Activated CD4-positive, alpha-beta memory T cell treated with anti-CD3 and anti-CD28 coated beads for 36 hours (primary cell): ENCODE measurements at places on chromosomes 6 and 20.

- no peak for DNase-seq
These were observed 944.8 kb upstream of the CITED2 start for GRCh38 chr6:140319209-140319608.

- DNase-seq = peak; percentile 38
These were observed 48.2 kb downstream of the PLG start for GRCh38 chr6:160750276-160750689.

DNA sequence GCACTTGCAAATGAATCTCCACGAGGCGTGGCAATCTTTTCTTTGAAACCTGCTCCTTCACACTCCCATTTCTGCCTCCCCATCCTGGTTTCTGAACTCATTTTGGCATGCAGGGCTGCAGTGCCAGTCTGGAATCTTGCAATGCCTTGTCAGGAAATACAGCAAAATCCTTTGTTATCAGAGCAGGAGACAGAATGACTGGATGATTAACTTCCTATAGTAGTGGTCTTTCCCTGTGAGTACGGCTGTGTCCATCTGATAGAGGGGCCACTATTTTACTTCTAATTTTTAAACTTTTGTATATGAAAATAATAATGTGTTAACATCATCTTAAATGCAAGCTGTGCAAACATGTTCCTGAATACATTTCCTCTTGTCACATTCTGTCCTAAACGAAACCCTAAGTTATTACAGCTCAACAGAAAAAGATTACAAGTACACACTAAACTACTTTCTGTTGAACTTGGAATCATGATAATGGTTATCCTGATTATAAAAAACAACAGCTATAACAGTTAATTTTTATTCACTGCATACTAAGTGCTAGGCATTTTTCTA is 140.2 kb downstream of the KIF13A start:
- no peak for DNase-seq

GRCh38 chr6:39295611-39296011 is 18.6 kb downstream of the KCNK17 start:
- DNase-seq = no peak

DNA sequence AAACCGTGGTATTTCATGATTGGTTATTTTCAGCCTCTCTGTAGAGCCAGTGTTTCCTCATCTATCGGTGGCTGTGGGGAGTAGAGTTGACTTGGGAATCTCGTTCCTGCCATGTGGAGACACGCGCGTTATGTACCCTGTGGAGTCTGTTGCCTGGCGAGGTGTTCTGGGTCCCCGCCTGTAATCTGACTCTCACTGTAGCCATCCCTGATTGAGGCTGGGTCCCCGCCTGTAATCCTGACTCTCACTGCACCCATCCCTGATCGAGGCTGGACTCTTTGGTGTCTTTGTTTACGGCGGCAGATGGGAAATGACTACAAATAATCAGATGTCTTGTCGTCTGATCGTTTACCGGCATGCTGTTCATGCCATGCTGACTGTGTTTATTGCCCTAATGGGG is 153.9 kb downstream of the DTNBP1 start:
- no peak for DNase-seq

GRCh38 chr6:167245591-167245990 is 45.5 kb upstream of the UNC93A start:
- DNase-seq = no peak

- no peak for DNase-seq
These were observed 45.1 kb downstream of the HNF4A start for GRCh38 chr20:44400671-44400969.

- no peak for DNase-seq
These were observed 1.1 kb downstream of the SYNJ2 start for GRCh38 chr6:157982563-157983405.

GRCh38 chr6:144574796-144575195 is 289.7 kb downstream of the UTRN start:
- DNase-seq = no peak

- no peak for DNase-seq
These were observed 209.2 kb downstream of the CD83 start for GRCh38 chr6:14326774-14327173.

- DNase-seq = no peak
These were observed 71.4 kb downstream of the KLHL32 start for GRCh38 chr6:96995903-96996302.

- no peak for DNase-seq
These were observed 32.5 kb upstream of the SIRPA start for GRCh38 chr20:1862663-1863053.

DNA sequence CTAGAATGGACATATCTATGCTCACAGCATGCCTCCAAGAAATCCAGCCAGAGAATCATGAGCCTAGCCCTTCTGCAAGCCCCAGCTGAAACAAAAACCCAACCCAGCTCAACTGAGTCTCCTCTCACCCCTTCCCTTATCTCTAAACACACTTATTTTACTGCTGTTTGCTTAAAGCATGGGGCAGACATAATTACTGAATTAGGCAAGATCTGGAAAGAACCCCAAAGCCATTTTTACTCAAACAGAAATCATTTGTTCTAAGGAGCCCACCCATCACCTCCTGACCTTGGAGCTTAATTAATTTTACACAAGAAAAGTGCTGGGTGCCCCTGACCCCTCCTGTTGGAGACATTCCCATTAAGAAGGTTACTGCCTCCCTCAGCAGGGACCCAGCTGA is 291.6 kb downstream of the MAFB start:
- no peak for DNase-seq

DNA sequence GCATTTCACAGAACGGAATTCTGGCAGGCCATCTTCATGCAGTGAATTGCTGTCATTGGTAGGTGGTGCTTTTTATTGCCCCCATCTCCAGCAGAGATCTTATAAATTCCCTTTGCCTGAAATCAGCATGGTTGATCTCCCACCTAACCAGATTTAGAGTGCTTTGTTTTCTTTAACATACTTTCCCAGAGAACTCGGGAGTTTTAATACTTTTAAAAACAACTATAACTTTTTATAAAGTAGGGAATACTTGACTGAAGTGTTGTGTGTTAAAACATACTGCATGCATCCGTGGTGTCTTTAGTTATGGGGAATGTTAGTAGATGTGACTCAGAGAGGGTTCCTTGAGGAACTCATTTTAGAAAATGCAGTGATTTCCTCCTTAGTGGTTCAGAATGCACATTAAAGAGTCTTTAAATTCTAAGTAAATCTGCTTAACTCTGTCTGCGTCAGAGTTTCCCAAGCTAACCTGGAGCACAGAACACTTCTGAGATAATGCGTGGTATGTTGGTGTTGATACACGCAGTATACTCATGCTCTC is 54.9 kb downstream of the AKAP12 start:
- DNase-seq = no peak

GRCh38 chr20:40584130-40584809 is 104.8 kb downstream of the MAFB start:
- DNase-seq = no peak

GRCh38 chr6:158018851-158019361 is 37.2 kb downstream of the SYNJ2 start:
- DNase-seq = no peak

- DNase-seq = no peak
These were observed 54.2 kb downstream of the REV3L start for GRCh38 chr6:111428811-111429210.
